ENCODE measurements at places on chromosomes 1 and 21. TPM values are rescaled to one million over a fixed set of nuclear protein-coding genes. Genes with fewer than 3 reads are reported as not detected.

DNA sequence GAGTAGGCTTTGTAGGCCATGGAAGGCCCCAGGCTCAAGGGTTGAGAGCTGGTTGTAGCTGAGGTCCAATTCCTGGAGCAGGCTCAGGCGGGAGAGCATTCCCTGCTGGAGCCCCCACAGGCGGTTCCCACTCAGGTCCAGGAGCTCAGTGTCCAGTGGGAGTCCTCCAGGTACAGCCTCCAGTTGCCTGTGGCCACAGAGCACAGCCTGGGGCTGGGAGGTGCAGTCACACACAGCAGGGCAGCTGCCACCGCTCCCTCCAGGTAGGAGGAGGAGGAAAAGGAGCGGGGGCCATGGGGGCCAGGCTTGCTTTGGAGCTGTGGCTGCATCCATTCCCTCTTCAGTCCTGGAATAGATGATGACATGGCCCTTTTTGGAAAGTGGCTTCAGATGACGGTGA is 2.8 kb downstream of the LINGO4 start:
- no peak for DNase-seq

DNA sequence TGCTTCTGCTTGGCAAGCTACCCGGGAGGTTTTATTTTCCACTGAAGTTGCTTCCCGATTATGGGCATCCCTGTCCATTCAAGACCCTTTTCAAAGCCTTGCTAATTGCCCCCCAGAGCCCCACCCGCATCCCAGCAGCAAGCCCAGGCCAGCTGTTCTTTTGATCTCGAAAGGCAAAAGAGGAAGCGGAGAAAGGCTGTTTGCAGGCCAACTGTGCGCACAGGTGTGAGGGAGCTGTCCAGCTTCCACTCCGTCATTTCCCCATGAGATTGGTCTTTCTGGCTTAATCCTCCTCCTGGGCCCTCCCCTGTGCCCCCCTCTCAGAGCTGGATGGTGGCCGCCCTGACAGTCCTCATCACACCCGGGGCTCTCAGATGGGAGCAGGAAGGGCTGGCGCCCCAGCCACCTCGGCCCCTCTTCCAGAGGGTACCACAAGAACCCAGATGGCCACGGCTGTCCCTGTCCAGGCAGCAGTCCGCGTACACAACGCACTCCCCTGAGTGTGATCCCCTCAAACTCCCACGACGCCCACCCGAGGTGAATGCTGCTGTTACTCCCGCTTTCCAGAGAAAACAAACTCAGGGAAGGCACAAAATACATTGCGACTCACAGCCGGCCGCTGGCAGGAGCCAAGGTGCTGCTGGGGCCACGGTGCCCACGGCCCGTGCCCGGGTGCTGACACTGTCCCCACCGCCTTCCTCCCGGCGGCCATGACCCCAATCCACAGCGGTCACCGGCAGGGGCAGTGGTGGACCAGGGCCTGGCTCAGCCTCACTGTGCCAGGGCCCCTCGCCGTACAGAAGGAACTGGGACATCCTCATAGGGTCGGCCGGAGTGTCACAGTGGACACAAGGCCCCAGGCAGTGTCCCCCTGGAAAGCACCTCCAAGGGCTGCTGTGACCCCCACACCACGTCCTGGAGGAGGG is 121.9 kb downstream of the CRYAA start:
- DNase-seq = peak; percentile 48

- no peak for DNase-seq
Measured at GRCh38 chr1:181397845-181398244, 85.5 kb upstream of the CACNA1E start.

- no peak for DNase-seq
Measured at GRCh38 chr1:206794294-206794908, 22.1 kb upstream of the IL10 start.

DNA sequence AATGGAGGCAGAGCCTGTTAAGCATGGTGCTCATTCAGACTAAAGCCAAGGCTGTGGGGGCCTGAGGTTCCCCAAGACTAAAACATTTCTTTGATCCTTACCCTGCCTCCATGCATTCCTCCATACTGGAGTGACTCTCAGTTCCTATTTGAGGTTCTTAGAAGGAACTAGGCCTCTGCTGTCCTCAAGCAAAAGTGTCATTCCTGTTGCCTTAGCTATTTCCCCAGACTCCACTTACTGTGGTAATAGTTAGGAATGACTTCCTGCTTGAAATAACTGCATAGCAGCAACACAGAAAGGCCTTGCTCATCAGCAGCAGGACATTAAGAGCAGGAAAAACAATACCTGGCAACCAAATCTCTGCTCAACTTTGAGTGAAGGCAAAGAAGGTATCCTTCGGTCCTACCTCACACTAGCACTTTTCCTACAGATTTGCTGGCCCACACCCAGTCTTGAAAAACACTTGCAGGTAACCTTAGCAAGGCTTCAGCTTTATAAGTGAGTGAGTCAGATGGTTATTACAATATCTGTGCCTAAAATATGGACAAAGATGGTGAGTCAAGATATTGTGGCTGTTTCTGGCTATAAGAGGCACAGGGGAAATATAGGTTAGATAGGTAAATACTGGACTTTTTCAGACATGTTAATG is 14.8 kb downstream of the LRRC41 start:
- no peak for DNase-seq

GRCh38 chr1:154206196-154206595 is at the start of gene CFAP141:
CFAP141 (minus strand) TSS chr1:154206333; CDS start chr1:154206307, 26 bp downstream.
- DNase-seq = no peak

The TMIGD3 gene
- polyA plus RNA-seq = 0.27 TPM

The SLC30A10 gene
- 0.10 TPM for polyA plus RNA-seq

The SERINC2 gene
- polyA plus RNA-seq = 45.1 TPM

Data from hindlimb muscle (tissue), 1 donor.